ENCODE measurements at places on chromosomes 2 and 18.

GRCh38 chr18:33851546-33852078 is 273.6 kb downstream of the ASXL3 start:
- DNase-seq = no peak

- no peak for DNase-seq
These were observed 46.1 kb downstream of the SIGLEC15 start for GRCh38 chr18:45871431-45872084.

DNA sequence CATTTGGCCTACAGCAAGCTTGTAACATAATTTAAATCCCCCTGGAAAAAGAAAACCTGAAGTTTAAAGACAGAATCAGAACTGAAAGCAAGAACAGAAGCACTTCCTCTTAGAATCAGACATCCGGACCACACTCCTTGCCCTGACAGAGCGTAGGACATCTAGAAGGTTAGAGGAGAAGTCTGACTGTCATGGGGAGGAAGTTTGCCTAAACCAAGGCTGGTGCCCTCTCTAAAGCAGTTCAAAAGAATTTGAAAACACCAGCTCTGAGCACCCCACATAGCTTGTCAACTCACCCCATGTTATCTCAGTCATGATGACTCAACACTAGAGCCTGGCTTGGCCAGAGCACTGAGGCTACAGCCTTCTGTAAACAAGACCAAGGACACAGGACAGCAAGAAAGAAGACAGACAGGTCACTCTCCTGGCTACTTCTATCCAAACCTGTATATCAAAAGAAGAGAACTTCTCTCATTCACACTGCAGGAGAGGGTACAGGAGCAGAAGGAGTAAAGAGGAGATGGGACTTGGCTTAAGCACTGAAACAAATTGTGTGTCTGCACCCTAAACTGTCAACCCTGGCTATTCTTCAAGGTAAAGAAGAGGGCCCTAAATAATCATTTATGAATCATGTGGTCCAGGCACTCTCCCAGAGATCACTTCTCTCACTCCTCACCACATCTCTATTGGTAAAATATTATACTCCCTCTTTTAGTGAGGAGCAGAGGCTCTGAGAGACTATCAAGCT is 198.6 kb downstream of the MEMO1 start:
- no peak for DNase-seq

GRCh38 chr2:221517696-221518151 is 54.4 kb downstream of the EPHA4 start:
- peak; percentile 26 for DNase-seq

DNA sequence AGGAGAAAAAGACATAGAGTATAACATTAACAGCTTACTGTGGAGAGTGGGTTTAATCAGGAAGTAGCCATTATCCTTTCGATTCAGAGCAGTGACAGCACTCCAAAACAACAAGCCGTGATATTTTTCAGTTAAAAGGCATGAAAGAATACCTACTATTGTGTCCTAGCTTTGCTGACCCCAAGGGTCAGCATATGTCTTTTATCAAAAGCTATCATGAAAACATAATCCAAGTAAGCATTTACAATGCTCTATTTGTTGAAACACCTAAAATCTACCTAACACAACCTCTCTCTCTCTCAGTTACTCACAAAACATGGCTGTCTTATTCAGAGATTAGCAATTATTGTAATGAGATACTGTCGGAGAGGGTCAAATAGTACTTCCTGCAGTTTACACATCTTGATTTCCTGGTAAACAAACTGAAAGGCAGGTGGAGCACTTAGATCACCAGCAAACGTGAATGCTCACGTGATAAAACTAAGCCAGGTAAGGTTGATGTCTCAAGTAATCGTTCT is 100.0 kb downstream of the BAZ2B start:
- no peak for DNase-seq

DNA sequence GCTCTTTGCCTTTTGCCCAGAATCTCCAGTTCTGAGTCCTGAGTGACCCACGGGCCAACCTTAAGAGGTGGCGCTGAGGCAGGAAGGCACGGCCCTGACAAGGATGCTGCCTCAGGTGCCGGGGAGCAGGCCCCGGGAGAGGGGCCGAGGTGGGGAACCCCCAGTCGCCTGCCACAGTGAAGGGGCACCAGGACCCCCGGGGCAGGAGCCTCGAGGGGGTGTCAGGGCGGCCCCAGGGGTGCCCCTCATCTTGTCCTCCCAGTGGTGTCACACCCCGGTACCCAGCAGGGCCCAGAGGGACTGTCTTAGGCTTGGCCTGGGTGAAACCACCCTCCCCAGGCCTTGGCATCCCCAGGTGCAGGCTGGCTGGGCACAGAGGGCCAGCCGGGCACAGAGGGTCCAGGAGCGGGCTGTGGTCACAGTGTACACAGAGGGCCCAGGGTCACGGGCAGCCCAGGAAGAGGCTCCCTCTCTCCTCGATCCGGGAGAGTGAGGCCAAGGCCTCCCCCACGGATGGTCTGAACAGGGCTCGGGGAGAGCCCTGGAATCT is 1.0 kb downstream of the PDCD1 start:
- DNase-seq = no peak

DNA sequence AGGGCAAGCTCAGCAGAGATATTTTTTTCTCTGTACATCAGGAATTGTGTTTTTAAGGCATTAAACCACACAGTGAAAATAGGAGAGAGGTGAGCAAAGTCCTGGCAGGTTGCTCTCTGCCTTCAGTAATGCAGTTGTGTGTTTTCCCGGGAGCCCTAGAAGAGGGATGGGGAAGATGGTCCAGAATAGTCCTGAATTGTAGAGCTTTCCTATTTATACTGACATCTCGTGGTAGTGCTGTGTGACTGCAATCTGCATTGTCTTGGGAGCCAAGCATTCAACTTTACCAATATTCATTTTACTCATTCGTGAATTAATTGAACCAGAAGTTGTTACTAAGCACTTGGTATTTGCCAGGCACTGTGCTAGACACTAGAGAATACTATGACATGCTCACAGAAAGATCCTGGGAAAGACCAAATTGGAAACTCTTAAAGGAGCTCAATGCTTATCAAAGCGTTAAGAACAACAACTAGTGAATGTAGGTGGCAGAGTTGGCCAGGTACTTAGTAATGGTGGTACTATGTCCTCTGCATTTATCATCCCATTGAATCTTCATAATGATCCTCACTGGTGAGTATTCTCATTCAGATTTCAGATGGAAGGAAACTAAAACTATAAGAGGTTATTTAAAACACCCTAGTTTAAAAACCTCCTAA is 214.6 kb downstream of the TRIB2 start:
- DNase-seq = no peak

DNA sequence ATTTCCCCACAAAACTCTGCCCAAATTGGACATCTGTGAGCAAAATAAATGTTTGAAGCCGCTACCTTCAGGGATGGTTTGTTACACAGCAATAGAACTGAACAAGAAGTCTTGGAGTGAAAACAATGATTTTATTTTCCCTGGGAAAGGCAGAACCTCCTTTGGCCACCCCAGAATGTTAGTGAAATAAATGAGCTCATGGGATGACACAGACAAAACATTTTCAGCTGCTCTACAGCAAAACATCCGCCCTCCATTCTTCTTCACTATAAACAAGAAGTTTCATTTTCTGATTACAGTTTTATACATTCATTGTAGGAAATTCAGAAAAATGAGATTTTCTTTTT is 4.3 kb upstream of the EFHD1 start:
- DNase-seq = no peak

DNA sequence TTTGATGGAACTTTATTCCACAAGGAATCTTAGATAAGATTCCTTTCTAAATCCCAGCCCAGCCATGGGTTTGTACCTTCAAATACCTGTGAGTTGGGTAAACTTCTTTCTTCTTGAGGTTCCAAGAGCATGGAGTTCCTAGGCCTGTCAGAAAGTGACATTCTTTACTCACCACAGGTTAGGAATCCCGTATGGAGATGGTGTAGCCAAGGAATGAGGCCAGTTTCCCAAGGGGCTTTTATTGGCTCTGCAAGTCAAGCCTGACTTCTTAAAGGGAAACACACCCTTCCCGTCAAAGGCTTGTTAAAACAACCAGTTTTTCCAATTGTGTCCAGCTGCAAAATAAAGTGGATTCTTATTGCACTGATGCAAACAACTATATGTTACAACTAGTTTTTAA is 45.8 kb downstream of the STK17B start:
- DNase-seq = no peak

- no peak for DNase-seq
These were observed 53.7 kb downstream of the EPHA4 start for GRCh38 chr2:221518201-221518934.

GRCh38 chr2:3634596-3635121 is 23.3 kb upstream of the ALLC start:
- no peak for DNase-seq

GRCh38 chr18:79625195-79625923 is 54.2 kb upstream of the CTDP1 start:
- DNase-seq = no peak

GRCh38 chr2:152019732-152020131 is 79.1 kb downstream of the CACNB4 start:
- DNase-seq = no peak

DNA sequence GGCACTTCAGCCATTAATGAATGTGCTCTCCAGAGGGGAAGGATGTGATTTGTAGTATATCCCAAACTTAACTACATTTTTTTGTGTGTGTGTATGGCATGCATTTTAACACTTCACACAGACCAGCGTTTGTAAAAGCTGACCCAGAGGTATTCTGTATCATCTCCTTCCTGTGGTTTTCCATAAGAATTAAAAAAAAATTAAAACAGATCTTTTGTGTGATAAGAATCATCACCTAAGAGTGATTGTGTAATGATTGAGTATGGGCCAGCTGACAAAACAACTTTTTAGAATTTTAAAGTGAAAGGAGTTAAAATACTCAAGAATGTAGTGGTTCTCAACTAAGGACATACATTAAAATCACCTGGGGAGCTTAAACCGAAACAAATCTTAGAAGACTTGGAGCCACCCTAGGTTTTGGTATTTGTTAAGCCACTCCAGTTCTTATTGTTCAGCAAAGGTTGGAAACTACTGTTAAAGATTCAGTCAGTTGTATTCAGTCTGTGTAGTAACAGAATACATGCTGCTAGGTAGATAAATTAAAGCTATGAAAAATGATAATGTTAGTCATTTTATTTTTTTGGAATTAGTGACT is 120.1 kb downstream of the HAUS1 start:
- no peak for DNase-seq

GRCh38 chr2:48483916-48484315 is 46.0 kb upstream of the STON1 start:
- DNase-seq = no peak

- DNase-seq = no peak
These were observed 76.4 kb downstream of the HRH4 start for GRCh38 chr18:24536834-24537233.

- DNase-seq = no peak
These were observed 28.2 kb downstream of the GULP1 start for GRCh38 chr2:188319838-188320237.

DNA sequence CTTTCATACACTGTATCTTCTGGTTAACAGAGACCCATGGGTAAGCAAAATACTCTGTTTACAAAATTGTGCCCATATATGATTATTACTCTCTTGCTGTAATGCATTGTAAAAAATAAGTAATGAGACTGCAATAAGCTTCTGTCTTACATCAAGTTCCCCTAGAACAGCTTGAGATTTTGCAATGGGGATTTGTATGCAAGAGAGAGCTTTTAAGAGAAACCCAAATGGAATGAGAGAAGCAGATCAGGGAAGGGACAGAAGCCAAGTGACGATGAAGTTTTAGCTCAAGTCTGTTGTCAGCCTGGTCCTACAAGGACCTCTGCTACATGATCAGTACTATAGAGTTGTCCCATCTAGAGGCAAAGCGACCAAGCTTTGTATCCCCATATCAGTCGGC is 218.1 kb upstream of the VWC2L start:
- no peak for DNase-seq

All from NK-92 treated with Interleukin-12 subunit alpha and Interleukin-12 subunit beta, amount 100 ng/mL, for 24 hours (cell line).